ENCODE measurements at places on chromosomes 4 and X.

- DNase-seq, result no peak
These were observed 110.5 kb downstream of the KDR start for GRCh38 chr4:55014876-55015275.

GRCh38 chrX:103941201-103941975 lies 21.0 kb upstream of the TMSB15B start:
- no peak for DNase-seq

- DNase-seq, result no peak
These were observed 418.1 kb downstream of the BCOR start for GRCh38 chrX:39679497-39680157.

GRCh38 chr4:182124359-182124758 lies 118.8 kb upstream of the TENM3 start:
- DNase-seq, result no peak

GRCh38 chr4:99833756-99834155 lies 17.1 kb downstream of the DAPP1 start:
- no peak for DNase-seq

- no peak for DNase-seq
These were observed 56.8 kb upstream of the PRDX4 start for GRCh38 chrX:23610495-23610894.

DNA sequence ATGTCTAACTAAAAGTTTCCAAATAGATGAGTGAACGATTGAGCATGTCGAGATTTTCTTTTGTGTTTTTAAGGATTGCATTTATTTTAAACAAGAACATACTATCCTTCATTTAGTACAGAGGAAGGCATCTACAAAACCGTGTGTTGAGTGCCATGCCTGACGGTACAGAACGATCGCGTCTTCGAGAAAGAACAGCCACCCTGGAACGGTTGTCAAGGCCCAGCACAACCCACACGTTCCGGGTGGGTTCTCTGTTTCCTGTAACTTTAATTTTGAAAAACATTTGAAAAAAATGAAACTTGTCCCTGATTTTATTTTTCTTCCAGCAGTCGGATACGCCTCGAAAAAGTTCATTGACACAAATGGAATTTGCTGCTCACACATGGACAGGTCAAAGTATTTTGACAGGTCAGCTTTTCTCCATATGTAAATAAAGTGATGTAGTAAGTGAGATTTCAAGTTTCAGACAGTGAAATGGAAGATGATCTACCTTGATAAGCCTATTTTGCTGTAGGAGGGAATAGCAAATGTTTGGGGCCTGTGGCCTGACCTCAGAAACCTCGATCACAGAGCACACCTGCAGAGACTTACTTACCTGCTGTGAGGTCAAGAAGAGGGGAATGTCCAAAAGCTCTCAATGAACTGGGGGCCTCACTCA lies 24.4 kb upstream of the CYP4V2 start:
- DNase-seq, result no peak

DNA sequence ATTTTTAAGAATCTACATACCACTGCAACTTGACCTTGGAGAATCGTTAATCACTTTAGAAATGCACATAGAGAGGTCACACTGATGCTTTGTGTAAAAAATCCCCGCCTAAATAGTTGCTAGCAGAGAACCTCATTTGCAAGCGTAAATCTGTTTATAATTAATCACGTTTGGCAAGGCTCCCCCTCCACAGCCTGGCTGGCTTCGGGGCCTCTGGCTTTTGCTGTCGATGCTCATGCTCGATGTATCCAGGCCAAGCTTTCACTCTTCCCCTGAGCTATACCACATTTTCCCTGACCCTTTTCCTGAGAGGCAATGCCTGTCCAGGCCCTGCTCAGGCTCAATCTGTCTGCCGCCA lies 23.4 kb downstream of the CYTL1 start:
- DNase-seq, result no peak

GRCh38 chrX:139429913-139430312 lies 100.6 kb upstream of the F9 start:
- no peak for DNase-seq

DNA sequence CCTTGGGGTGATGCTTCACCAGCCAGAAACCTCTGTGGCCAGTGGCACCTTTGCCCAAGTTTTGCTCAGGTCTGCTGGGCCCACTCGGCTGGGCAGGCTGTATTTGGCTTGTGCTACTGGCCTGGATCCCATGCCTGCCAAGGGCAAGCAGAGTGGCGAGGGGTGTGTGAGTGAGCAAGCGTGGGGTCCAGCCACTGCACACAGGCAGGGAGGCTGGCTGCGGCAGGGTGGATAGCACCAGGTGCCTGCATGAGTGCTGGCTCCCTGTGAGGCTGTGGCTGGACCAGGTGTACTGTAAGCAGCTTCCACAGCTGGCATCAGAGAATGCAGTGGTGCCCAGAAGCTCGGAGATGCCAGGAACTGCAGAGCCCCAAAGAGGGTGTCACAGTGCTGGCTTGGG lies 478.5 kb downstream of the STPG2 start:
- DNase-seq, result no peak

DNA sequence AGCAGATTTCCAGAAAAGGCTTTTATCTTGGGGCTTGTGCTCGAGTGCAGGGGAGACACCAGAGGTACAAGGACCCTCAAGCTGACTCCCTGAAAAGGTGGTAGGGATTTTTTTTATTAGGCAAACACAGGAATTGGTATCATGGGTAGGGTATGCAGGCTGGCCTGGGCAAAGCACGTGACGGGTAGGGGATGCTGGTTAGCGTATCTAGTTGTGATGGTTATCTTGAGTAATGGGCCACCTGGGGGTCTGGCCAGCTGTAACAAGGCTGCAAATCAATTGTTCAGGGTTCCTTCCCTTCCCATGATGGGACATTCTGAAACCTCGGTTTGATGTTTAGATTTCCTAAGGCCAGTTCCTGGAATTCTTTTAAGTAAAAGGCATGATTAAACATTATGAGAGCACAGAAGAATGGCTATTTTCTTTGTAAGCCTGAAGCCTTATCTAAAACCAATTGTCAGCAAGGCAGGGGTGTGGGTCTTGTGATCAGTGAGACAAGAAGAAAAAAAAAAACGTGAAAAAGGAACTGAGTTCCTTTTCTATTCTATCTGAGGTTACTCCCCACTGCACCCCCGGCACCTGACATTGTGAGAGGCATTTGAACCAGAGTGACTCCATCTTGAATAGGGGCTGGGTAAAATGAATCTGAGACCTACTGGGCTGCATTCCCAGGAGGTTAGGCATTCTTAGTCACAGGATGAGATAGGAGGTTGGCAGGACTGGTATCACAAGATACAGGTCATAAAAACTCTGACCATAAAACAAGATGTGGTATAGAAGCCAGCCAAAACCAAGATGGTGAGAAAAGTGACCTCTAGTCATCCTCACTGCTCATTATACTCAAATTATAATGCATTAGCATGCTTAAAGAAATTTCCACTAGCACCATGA lies 64.2 kb upstream of the S100G start:
- DNase-seq, result peak; percentile 22

DNA sequence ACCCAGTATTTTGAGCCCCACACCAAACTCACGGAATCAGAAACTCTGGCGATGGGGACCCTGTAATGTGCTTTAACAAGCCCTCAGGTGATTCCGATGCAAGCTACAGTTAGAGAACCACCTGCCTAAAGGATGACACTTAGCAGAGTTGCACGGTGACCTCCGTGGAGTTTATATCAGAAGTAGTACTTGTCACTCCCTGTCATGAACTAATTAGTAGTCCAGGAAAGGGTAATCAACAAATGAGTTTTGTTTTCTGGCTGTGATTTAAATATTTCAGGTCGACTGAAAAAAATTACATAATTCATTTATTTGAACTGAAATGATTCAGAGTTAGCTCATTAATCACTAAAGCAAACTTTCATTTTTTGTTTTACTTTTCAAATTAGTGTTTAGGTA lies 56.4 kb downstream of the TMA16 start:
- no peak for DNase-seq

DNA sequence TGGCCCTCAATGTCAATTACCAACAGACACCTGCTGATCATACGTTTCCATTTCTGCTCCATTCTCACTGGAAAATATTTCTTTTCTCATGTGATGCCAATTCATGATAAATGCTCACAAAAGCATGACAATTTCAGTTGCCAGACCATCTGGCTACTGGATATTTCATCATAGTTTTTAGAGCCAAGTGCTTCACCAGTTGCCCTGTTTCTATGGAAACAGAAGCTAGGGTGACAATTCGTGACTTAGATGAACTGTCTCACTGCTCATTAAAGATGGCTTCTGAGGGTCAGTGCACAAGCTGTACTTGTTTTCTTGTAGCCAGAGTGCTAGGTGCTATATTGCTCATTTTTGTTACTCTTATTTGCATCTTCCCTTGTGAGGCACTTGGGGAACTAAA lies 184.9 kb downstream of the COMMD8 start:
- DNase-seq, result no peak

GRCh38 chr4:132530861-132531260 lies 618.2 kb upstream of the PCDH10 start:
- DNase-seq, result no peak

DNA sequence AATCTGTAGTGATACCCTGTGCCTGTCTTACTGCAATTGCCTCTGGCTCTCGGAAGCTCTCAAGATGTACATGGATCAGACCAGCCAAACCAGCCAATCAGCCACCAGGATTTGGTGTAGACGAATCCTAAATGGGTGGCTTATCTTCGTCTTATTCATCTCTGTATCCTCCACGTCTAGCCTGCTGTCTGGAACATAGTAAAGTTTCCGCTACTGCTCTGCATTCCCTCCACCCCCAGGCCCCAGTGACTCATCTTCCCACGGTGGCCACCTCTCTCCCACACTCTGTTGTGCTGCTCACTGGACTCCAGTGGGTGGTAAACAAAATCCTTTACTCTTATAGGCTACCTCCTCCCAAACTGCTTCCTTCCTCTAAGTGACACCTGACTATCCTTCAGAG lies 37.8 kb downstream of the SEPTIN6 start:
- no peak for DNase-seq

GRCh38 chr4:152599095-152599494 lies 63.2 kb upstream of the FBXW7 start:
- no peak for DNase-seq

Measured in vagina (tissue), 2 donors.